ENCODE measurements at places on chromosomes 4 and X.

- DNase-seq, result no peak
These were observed 393.3 kb upstream of the CTSO start for GRCh38 chr4:156346959-156347385.

- no peak for DNase-seq
These were observed 324.7 kb downstream of the LDB2 start for GRCh38 chr4:16573739-16574138.

DNA sequence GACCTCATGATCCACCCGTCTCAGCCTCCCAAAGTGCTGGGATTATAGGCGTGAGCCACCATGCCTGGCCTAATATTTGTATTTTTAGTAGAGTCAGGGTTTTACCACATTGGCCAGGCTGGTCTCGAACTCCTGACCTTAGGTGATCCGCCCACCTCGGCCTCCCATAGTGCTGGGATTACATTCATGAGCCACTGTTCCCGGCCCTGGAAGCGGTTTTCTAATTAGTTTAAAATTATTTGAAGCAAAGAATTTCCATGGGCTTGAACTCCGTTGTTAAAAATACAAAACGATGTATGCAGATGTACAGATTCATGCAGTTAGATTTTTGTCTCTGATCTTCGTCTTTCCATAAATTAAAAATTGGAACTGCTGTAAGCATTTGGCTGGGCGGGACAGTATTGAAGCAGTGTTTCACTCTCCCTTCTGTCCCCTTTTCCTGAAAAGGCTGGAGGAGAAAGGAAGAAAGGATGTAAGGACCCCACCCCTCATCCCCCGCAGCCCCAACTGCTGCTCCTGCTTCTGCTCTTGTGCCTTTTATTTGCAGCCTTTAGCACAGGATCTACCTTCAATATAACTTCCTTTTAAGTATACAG, 12.0 kb downstream of the TRAPPC11 start:
- DNase-seq, result no peak

- DNase-seq, result no peak
These were observed 297.6 kb downstream of the IDS start for GRCh38 chrX:149207518-149207917.

DNA sequence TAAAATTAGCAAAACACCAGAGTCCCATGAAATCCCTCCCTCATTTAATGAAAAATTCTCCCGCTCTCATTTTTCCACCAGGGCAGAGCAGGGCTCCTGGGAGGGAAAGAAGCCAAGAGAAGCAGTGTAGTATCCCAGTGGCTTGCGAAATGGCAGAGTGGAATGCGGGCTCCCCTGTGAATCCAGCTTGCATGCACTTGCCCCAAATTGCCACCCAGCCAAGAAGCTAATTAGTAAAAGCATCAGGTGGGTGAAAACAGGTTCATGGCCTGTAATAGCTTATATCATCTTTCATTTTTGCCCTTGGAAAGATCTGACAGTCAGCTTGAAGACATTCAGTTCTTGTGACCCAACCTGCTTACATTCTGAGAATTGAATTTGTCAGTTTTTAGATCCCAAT, 10.1 kb downstream of the AMOT start:
- no peak for DNase-seq

DNA sequence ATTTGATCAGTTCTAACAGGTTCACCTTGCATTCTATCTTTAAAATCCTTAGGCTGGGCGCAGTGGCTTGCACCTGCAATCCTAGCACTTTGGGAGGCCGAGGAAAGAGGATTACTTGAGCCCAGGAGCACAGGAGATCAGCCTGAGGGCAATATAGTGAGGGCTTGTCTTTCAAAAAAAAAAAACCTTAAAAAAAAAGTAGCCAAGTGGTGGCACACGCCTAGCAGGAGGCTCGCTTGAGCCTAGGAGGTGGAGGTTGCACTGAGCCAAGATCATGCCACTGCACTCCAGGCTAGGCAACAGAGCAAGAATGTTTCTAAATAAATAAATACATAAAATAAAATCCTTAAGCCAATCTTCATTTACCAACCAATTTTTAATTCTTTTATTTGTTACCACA, 75.6 kb downstream of the PRSS12 start:
- DNase-seq, result no peak

- no peak for DNase-seq
These were observed 337.3 kb upstream of the DIPK2B start for GRCh38 chrX:45537936-45538335.

GRCh38 chrX:107804427-107804826, 21.2 kb upstream of the MID2 start:
- no peak for DNase-seq

All from CD4-positive, alpha-beta T cell treated with Interleukin-1 beta for 1 hour (primary cell).